ENCODE measurements at places on chromosomes 1 and 21. TPM values are rescaled to one million over a fixed set of nuclear protein-coding genes. Genes with fewer than 3 reads are reported as not detected.

YY1AP1 gene
- 164 TPM for total RNA-seq

LCE3D gene
- not detected for total RNA-seq

CLDN8 gene
- total RNA-seq: not detected

NKAIN1 gene
- total RNA-seq: not detected

USH2A gene
- under 0.01 TPM for total RNA-seq

GPR37L1 gene
- not detected for total RNA-seq

- no peak for DNase-seq
Measured at GRCh38 chr1:230306169-230306568, 120.0 kb downstream of the PGBD5 start.

DNA sequence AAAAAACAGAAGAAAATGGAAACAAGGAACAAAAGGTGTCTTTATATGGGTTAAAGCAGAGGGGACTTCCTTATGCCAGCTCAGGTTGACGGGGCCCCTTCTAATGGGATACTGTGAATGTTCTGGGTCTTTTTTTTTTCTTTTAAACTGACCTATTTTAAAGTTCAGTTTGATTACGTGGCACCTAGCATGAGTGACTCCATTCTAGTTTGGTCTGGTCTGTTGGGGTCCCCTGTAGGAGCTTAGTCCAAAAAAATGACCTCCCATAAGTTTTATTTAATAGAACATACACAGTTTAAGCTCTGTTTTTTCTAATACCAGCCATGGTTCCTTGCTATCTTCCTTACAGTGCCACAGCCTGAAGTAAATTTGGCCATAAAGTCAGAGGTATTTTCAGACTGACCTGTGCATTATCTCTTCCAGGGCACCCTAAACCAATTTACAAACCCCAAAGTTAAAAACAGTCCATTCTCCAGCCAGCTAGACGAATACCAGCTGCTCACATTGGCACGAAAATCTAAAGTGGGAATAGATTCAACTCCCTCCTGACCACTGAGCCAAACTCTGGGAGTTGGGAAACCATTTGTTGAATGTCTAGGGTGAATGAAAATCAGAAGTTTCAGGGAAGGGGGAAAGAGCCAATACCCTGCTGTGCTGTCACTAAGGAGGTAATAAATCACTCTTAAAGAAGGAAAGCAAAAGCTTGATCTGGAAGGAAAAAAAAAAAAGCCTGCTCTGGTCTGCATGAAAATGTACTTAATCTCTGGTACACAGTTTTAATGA is 42.4 kb downstream of the AKNAD1 start:
- DNase-seq: no peak

DNA sequence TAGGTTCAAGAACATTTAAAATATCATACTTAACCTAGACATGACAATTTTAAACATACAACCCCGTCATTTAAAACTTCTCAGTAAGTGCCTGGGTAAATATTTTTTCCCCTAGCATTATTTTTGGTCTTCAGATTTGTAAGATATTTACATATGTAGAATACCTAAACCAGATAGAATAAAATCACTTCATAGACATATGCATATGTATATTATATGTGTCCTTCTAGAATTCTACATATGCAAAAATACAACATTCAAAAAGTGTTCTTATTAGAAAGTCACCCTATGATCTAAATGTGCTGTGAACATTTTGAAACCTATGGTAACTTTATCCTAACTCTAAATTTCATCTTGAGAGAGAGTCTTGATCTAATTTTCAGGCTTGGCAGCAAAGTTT is 1467.0 kb upstream of the B3GALT2 start:
- DNase-seq: no peak

DNA sequence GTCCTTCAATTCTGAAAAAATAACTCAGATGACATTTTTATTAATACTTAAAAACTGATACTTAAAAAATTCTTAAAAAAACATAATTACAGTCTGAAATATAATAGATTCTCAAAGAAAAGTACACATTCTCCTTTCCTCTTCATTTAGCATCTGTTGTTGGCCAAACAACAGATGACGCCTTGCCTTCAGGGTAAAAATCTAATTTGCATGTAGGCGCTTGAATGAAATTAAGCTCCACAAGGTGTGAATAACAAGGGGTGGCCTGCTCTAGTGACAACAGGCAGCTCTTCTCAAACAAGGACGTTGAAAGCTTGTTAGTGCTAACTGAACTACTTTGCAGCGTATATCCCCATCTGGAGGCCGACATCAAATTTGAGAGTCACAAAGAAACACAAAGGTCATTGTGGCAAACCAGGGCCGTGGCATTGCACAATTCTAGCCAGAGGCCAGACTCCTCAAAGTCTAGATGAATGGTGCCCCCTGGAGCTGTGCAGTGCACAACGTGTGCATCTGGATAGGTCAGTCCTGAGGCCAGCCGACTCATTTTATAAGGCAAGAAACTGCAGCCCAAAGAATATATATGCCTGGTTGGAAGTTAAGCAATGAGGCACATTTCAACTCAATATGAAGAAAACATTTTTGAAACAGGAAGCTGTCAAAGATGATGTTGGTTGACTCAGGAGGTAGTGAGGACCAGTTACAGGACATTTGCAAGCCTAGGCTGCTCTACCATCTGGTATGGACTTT is 459.2 kb upstream of the RUNX1 start:
- DNase-seq: no peak

DNA sequence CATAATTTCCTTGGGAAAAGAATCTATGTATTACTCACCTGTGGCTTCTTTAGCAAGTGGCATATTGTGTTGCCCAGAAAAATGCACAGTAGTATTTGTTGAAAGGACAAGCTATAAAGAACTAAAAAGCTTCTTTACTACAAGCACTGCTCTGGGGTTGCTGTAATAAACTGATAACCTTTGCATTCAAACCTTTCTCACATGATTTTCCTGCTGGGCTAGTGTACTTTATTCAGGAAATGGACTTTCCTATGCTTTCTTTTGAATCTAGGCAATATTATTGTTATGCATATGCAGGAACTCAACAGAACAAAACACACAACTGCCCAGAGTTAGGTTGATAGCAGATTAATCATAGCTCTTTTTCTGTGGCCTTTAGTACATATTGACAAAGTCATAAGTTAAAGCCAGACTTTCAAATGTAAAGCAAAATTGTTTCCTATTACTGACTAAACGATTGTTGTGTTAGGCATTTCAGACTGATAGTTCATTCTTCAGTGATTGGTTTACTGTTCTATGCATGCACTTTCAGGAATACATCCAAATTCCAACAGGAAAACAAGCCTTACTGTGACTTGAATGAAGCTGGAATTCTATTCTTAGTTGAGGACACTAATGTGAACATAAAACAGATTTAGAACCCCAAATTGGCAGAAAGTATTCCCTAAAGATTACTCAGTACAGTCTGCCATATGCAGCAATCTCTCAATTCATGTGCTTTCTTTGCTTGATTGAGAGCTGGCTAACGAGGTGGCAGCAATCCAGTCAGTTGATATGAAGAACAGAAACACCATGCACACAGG is 564.3 kb upstream of the NEGR1 start:
- DNase-seq: no peak

DNA sequence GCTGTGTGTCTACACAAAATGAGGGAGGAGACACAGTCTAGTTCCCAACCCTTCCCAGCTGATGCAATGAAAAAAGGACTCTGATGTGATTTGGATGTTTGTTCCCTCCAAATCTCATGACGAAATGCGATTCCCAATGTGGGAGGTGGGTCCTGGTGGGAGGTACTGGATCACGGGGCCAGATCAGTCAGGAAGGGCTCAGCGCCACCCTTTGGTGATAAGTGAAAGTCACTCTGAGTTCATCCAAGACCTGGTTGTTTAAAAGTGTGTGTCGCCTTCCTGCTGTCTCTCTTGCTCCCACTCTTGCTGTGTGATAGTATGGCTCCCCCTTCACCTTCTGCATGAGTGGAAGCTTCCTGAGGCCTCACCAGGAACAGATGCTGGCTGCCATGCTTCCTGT is 63.2 kb downstream of the GNG4 start:
- no peak for DNase-seq

- DNase-seq: no peak
Measured at GRCh38 chr1:74399249-74399648, 113.2 kb downstream of the LRRC53 start.

DNA sequence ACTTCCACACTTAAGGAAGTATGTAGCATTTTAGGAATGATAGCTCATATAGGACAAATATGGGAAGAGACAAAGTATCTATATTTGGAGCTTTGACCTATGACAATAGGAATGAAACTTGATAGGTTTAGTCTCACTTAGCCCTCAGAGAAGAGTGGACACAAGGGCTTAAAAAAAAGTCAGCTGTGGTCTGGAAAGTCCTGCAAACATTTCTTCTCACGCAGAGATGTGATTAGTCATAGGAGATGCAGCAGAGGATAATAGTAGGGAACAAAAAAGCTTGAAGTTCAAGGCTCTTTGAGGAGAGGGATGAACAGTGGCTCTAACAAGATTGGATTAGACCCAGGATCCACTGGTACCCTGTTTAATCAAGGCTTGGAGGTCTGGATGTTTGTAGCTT is 14.8 kb upstream of the RNF220 start:
- no peak for DNase-seq

GRCh38 chr1:56255516-56256152 is 323.7 kb downstream of the PLPP3 start:
- peak; percentile 96 for DNase-seq

DNA sequence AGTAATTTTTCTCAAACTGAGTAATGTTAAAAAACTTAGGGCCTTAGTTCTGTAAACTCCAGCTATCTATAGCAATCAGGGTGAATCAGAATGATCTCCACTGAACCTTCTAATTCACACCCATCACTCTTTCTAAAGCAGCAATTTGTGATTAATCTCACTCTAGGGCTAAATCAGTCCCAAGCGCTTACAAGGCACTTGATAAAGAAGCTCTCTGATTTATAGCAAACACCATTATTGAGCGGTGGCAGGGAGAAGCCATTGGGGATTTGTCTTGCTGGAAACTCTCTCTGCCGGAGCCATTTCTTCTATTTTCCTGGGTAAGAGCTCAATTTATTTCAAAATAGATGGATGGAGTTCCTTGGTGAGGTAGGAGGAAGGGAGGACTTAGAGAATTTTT is 77.0 kb downstream of the OMA1 start:
- DNase-seq: peak; percentile 42

DNA sequence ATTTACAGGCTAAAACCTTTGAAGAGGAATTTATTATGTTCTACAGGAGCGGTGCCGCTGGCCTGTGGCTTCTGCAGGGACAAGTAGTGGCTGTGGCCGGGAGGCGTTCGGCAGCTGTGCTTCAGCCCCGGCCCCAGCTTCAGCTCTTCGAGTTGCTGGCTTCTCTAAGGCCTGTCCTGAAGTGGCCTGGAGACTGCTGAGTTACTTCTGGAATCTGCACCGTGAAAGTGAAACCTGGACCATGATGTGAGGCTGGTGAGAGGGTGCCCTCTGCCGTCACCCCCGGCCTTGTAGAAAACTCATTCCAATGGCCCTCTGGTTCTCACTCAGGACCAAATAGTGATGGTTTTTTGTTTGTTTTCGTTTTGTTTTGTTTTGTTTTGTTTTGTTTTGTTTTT is 48.1 kb downstream of the PRKCZ start:
- no peak for DNase-seq

DNA sequence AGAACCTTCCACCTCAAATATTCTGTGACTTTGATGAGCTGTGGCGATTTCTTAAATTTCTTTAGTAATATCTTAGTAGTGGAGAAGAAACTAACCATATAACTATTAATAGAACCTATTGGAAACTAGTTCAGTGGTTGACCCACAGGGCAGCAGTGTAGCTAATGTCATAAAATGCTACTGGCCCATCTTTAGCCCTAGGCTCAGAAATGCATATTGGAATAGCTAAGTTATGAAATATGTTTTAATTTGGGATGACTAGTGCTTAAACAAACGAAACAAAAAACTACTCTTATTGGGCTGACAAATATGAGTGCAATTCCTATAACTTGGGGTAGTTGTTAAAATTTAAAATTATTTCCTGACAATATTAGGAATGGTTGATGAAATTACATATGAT is 20.2 kb downstream of the MACO1 start:
- DNase-seq: no peak
